ENCODE measurements at places on chromosomes 16 and 17.
A peak's percentile ranks its signal among the peaks of the same experiment; 100 is the strongest.

- DNase-seq: no peak
These were observed 89.5 kb downstream of the CLEC16A start for GRCh38 chr16:11033629-11034420.

GRCh38 chr17:40329839-40330794 is 21.1 kb downstream of the RARA start:
- DNase-seq: peak; percentile 65

DNA sequence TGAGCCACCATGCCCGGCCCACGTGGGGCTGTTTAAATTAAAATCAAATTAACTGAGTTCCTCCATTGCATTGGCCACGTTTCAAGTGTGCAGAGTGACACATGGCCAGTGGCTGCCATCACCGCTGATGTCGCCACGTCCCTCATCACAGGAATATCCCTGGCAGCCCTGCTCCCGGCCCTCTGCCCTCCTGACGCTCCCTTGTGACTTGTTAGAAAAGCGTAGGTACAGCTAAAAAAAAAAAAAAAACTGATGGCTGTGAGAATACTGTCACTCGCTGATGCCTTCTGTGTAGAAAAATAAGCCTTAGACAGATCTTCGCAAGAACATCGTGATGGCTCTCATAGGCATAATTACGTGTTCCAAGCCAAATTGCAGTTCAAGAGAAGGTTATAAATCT is 21.7 kb downstream of the CARHSP1 start:
- no peak for DNase-seq

GRCh38 chr17:73261617-73261951 is at the start of gene CPSF4L:
Gene CPSF4L (minus strand): TSS chr17:73261880. CDS start chr17:73261818, 62 bp downstream.
- DNase-seq: no peak

GRCh38 chr17:76654408-76654807 is 10.9 kb upstream of the ST6GALNAC1 start:
- DNase-seq: no peak

GRCh38 chr17:51269991-51270390 is 9.6 kb downstream of the UTP18 start:
- DNase-seq: no peak

- DNase-seq: no peak
These were observed 34.0 kb downstream of the KIAA0513 start for GRCh38 chr16:85061566-85061965.

DNA sequence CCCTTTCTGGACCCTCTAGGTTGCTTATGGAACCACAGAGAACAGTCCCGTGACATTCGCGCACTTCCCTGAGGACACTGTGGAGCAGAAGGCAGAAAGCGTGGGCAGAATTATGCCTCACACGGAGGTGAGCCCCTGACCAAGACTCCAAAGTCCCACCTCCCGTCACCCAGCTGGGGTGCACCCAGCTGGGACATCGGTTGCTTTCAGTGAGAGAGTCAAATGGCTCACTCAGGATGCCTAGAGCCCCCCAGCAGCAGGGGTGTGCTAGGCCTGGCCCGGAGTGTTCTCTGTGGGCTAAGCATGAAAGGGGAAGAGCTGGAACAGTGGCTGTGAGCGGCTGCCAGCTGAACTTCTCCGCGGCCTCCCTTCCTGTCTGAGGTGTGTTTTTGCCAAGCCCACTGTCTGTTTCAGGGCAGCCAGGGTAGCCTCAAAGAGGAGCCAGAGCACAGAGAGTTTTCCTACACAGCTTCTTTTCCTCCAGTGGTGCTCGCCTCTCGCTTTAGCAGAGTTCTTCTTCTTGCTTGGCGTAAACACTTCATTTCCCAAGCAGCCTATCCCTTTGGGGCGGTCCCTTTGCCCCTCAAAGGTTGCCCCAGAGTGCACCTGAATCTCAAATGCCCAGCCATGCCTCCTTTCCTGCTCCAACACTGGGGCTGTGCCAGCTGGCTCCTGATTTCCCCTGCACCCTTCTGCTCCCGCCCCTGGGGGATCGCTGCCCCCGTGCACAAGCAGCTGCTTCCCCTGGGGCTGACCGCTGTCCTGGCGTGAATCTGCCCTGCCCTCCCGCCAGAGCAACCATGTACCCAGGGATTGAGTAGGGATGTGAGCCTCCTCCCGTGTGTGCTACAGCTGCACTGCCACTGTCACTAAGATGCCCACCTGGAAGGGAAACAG is 2.6 kb upstream of the CHAD start:
- no peak for DNase-seq

DNA sequence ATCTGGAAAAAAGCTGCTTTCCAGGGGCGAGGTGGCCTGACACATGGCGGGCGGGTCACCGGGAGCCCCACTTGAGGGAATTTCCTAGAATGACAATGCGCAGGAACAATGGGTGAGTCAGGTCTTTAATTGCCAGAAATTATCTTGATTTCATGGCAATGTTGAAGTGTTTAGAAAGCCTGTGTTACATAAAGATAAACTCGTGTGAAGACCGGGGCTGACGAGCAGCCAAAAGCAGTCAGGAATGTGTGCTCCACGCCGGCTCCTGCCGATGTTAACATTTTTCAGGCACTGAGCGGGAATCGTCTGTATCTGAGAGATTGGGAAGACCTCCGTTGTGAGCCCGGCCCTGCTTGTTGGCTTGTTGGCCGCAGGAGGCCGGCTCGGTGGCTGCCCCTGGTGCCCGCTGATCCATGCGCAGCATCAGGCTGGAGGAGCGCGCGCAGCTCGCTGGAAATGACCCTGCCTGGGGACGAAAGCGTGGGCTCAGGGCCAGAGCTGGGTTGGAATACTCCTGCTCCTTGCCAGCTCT is 353.1 kb downstream of the FOXL1 start:
- no peak for DNase-seq

- DNase-seq: no peak
These were observed 389.6 kb upstream of the DYNLRB2 start for GRCh38 chr16:80150978-80151721.

DNA sequence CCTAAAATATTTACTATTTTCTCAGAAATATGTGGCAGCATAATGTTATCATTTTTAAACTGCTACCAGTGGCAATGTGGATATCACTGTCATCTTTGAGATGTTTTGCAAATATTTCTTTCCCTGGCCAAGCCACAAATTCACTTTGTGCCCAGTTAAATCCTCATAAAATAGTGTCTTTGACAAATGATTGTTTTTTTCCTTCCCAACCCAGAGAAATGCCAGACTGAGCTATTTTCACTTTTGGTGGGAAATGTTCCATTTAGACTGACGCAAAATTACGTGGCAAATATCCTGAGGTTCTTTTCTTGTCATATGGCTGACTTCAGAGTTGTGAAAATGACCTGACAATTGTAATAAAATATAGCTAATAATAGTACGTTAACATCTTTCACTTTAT is 807.0 kb upstream of the SOX9 start:
- DNase-seq: no peak

Measured in T47D (cell line).